RKO (cell line): ENCODE measurements at places on chromosomes 13 and 19.

GRCh38 chr13:71469626-71470025, 397.4 kb downstream of the DACH1 start:
- no peak for DNase-seq

- DNase-seq: peak; percentile 47
Measured at GRCh38 chr19:49856574-49857021, 5.6 kb downstream of the PTOV1 start.

GRCh38 chr13:112441226-112441625, 65.1 kb downstream of the SPACA7 start:
- no peak for DNase-seq

- no peak for DNase-seq
Measured at GRCh38 chr13:30429235-30429634, 6.9 kb downstream of the UBE2L5 start.

DNA sequence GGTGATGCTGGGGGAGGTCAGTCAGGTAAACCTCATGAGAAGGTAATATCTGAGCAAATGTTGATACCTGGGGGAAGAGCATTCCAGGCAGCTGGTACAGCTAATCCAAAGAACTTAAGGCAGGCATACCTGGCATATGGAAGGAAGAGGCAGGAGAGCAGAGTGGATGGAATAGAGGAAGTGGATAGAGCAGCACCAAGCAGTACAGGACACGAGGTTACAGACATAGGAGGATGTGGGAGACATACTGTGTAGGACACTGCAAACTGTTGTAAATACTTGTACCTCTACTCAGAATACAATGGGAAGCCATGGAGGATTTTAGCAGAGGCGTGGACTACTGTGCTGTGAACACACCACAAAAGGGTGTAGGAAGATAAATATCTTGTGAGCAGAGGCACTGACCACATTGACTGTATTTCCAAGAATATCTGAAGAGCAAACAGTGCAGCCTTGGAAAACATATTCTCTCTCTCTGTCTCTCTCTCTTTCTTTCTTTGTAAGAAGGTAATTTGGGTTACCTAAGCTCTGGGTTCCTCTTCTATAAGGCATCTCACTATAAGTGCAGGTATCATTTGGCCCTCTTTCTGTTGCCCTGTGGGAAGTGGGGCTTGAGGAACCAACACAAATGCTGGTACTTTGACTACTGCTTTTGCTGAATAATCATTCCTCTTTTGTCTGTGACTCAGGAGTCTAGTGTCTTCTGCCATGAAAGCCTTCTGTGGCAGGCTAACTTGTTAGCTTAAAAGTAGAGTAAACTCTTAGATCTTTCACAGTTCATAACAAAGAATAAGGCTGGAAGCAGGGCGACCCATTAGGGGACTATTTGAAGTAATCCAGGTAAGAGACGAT, 238.0 kb downstream of the VWA8 start:
- DNase-seq: no peak

- DNase-seq: no peak
Measured at GRCh38 chr13:49220036-49220855, at the start of gene MLNR. Gene MLNR (plus strand): TSS chr13:49220338. CDS start chr13:49220338, 0 bp downstream.

- DNase-seq: no peak
Measured at GRCh38 chr13:22121146-22121739, 450.4 kb downstream of the FGF9 start.

DNA sequence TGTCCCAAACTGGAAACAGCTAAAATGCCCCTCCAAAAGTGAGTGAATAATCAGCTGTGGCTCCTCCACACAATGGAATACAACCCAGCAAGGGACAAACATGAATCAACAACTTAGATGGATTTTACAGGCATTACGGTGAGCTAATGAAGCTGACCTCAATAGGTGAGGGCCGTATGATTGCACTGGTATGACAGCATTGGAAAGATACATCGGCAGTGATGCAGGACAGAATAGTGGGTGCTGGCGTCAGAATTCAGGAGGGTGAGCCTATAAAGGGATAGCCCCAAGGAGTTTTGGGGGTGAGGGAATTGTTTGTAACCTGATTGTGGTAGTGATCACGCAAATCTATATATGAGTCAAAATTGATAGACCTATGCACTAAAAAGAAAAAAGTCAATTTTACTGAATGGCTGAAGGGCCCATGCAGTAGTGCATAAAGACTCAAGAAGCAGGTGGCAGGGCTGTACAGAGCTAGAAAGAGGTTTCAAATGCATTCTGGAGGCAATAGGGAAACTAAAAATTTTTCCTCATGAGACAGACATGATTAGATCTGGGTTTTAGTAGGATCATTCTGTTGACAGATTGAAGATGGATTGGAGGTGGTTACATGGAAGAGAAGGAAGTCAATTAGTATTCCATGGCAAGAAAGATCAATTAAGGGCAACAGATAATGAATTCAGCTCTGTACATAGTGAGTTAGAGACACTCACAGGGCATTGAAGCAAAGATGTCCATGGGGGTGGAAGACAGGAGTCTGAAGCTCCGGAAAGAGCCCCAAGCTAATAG, 90.8 kb downstream of the IRS2 start:
- DNase-seq: no peak

DNA sequence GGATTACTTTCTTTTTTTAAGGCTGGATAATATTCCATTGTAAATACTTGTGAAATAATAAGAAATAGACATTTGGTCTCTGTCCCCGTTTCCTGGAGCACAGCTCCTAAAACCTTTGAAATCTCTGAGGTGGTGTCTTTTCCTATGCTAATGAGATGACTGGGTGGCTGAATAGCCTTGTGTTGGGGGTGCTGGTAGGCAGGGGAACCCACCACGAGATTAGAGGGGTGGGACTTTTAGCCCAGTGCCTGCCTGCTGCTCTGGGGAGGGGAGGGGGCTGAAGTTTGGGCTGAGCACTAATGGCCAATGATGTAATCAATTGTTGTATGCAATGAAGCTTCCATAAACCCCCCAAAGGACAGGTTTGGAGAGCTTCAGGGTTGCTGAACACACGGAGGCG, 175.7 kb downstream of the FGF9 start:
- no peak for DNase-seq

- no peak for DNase-seq
Measured at GRCh38 chr13:98842070-98842469, 89.6 kb upstream of the SLC15A1 start.

DNA sequence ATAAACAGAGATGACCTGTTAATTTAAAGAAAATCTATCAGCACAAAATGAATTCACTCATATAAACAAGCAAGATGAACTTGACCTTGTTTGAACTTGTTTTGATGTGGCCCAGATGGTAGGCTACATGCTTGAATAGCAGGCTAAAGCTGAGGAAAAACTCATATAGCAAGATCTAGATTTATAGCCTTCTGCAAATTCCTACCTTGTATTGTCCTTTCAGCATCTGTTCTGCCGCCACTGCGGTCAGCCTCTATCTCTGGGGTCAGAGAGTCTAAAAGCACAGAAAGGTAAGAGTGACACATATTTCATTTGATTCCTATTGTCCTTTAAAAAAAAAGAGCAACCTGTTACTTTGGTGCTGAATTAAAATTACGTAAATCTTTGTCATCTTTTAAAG, 392.1 kb downstream of the DACH1 start:
- no peak for DNase-seq

- no peak for DNase-seq
Measured at GRCh38 chr13:28322256-28322905, 172.5 kb downstream of the FLT1 start.

GRCh38 chr19:40398417-40399131, 8.6 kb upstream of the HIPK4 start:
- DNase-seq: no peak

- DNase-seq: no peak
Measured at GRCh38 chr13:107765724-107766401, 449.5 kb downstream of the LIG4 start.

- DNase-seq: no peak
Measured at GRCh38 chr19:3658004-3658869, 31.6 kb upstream of the CACTIN start.

DNA sequence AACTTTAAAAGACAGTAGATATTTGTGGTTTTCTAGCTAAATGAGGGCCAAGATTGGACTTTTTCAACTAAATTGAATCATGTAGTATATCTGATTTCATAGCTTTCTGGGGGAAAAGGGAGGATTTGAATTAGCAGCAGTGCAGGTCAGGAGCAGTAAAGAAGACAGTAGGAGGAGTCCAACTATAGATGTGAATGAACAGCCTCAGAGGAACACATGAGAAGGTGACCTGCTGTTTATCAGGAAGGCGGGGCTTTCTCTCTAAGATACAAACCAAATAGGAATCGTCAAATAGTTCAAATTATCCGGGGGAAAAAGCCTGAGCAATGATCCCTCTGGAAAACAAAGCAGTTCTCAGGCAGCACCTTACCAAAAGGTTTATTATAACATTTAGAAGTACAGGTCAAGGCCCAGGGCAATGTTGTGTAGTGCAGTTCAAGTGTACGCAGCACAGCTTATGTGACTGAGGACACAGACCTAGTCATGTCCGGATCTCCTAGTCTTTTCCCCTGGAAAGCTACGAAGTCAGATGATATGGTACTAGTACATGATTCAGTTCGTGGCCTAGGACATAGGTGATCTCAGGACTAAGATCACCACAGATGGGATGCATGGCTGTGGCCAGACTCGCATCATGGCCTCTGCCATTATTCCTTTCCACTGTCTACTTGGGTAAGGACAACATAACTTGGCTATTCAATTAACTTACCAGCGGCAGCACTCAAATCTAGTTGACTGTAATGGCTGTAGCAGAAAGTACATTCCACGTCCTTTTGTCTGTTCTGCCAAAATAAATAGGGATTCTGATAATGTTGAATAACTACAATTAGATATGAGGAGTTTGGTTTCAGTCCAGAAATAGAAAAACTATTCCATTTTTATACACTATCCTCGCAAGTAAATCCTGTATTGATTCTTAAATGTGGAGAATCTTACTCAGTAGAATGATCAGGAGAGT, 40.3 kb downstream of the MPHOSPH8 start:
- DNase-seq: no peak

- DNase-seq: peak; percentile 32
Measured at GRCh38 chr19:17806945-17807344, 12.0 kb downstream of the B3GNT3 start.

GRCh38 chr19:13339869-13340268, 166.4 kb downstream of the CACNA1A start:
- no peak for DNase-seq

- no peak for DNase-seq
Measured at GRCh38 chr13:99995104-99995588, 13.6 kb downstream of the ZIC2 start.

GRCh38 chr19:45419396-45419795, 4.3 kb downstream of the ERCC1 start:
- no peak for DNase-seq

DNA sequence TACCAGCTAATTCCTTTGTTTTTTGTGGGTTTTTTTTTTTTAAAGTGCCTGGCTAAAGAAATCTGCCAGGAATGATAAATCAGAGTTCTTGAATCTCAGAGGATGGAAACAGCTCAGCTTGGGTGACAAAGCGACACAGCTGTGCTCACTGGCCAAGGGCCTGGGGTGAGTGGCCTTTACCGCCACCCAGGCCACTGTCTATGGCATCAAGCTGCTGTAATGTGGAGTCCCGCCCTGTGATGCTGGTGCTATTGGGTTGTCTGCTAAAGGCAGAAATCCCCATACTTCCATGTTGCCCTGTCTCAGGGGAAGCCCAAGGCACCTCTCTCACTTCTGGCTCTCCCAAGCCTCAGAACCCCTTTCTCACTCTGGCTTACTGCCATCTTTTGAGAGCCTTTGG, 82.6 kb upstream of the FARP1 start:
- no peak for DNase-seq

DNA sequence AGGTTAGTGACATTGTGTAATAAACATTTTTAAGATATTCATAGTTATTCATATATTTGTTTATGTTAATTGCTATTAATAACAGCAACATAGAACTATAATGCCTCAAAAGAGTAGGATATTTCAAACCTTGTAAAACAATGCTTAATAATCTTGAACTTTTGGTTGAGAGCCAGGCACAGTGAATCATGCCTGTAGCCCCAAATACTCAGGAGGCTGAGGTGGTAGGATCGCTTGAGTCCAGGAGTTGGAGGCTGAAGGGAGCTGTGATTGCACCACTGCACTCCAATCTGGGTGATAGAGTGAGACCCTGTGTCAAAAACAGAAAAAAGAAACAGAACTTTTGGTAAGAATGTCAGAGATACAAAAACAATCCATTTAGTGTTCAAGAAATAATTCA, 213.9 kb upstream of the SLITRK1 start:
- no peak for DNase-seq

DNA sequence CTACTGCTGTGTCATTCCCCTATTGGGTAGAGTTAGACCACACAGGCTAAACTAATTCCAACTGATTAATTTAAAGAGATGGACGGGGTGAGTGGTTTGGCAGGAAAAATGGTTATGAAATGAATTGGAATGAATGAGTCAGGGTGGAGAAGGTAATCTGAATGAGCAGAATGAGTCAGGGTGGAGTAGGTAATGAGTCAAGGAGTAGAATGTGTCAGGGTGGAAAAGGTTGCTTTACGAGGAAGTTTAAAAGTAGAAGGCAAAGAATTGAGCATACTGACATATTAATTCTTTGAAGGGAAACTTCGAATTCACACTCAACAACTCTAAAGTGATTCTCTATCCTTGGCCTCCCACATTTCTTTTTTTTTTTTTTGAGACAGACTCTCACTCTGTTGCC, 12.7 kb upstream of the ZNF121 start:
- DNase-seq: peak; percentile 95

GRCh38 chr13:95614641-95615245, 29.8 kb downstream of the DZIP1 start:
- DNase-seq: no peak

GRCh38 chr13:42063105-42063504, 14.7 kb downstream of the DGKH start:
- DNase-seq: no peak

GRCh38 chr19:35251456-35251855, 2.7 kb downstream of the LSR start:
- DNase-seq: no peak

DNA sequence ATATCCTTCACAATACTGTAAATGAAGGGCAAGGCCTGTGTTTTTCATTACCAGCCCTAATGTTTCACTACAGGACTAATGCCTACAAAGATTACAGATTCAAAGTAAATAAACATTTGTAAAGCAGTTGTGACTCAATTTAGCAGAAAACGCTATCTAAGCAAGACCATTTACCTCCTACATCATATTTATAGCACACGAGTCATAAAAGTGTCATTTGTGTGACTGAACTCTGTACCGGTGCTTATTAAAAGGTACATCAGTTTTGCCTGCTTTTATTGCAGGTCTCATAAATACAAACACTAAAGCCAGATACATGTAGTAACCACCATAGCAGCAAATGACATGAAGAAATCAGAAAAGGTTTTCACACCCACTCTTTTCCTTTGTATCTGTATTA, 61.5 kb upstream of the SLC15A1 start:
- peak; percentile 11 for DNase-seq

DNA sequence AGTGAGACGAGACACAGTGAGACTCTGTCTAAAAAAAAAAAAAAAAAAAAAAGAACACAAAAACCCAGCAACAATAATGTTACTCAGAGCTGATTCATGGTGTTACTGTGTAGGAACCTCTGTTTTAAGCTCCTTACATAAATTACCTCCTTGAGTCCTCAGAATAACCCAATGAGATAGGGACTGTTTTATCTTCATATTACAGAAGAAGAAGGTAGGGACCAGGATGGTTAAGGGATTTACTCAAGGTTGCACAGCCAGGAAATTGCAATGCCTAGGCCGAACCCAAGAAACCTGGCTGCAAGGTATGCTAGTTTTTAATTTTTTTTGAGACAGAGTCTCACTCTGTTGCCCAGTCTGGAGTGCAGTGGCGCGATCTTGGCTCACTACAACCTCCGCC, 1.5 kb upstream of the DAND5 start:
- peak; percentile 62 for DNase-seq

- DNase-seq: no peak
Measured at GRCh38 chr13:98187155-98187964, 10.3 kb upstream of the RNF113B start.

- no peak for DNase-seq
Measured at GRCh38 chr13:94028650-94029049, 450.8 kb downstream of the DCT start.
